NCI-H2227 treated with DMSO at 0.1 percent for 48 hours (cell line): ENCODE measurements at places on chromosomes 12 and 14.

- DNase-seq: no peak
These were observed 93.9 kb upstream of the NCOR2 start for GRCh38 chr12:124661341-124661740.

DNA sequence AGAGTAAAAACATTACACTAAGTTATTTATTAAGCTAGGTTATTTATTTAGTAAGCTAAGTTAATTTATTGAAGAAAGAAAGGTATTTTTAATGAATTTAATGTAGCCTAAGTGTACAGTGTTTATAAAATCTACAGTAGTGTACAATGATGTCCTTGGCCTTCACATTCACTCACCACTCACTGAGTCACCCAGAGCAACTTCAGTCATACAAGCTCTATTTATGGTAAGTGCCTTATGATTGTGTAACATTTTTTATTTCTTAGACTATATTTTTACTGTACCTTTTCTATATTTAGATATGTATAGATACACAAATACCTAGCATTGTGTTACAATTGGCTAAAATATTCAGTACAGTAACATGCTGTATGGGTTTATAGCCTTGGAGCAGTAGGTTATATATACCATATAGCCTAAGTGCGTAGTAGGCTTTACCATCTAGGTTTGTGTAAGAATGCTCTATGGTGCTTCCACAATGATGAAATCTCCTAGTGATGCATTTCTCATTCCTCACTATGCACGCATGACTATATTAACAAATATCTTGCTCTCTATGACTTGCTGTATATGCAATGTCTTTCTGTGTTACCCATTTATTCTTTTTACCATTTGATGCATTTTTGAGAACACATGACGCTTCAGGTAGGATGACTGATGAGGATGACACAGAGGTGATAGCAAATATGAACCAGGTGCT lies 309.6 kb upstream of the ATXN7L3B start:
- DNase-seq: no peak

DNA sequence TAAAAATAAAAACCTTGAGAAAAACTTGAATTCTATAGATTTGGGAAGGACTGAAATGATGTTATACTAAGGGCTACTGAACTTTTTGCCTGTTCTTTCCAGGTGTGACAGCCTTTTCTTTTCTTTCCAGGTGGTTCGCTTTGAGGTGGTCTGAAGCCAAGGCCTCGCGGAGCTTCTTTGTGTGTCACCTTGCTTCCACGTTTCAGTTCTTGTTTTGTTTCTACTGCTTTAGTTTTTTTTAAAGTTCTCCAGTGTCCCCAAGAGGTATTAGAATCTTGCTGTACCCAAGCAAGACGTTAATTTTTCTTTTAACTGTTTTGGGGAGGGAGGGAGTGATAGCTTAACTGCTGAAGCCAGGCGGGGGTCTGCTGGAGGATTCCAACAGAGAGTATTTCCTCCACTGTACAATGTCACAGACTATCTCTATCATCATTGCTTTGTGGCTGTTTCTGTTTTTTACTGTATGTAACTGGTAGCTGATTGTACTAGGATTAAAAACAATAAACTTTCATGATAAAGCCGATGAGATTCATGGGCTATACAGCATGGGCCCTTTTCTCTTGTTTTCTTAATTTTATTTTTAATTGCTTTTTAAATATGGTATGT lies 40.2 kb downstream of the PROX2 start:
- DNase-seq: no peak

DNA sequence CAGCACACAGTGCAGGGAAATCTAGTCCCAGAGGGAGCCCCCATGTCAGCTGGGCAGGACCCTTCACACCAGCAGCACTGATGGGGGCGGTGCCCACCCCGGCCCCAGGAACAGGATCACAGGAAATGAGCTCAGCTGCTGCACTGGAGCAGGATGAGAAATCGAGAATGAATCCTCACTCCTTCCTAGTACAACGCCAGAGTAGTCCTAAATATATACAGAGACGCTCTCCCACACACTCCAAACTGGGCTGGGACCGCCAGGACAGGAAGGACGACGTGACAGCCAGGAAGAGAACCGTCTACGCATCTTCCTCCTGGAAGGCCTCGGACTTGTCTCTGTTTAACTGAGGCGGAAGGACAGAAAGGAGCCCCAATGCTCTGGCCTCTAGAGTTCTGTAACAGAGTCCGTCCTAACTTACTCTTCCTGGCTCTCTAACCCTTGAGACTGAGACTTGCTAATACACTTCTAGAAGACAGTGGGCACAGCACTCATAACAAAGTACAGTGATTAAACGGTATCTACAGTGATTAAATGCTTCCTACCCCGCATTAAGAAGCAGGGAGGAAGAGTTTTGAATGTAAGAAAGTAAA lies 33.4 kb downstream of the CDC42BPB start:
- DNase-seq: no peak

- DNase-seq: no peak
These were observed 53.1 kb upstream of the KCNA1 start for GRCh38 chr12:4856596-4856995.

GRCh38 chr14:88985654-88986053 lies 161.2 kb downstream of the TTC8 start:
- DNase-seq: no peak

DNA sequence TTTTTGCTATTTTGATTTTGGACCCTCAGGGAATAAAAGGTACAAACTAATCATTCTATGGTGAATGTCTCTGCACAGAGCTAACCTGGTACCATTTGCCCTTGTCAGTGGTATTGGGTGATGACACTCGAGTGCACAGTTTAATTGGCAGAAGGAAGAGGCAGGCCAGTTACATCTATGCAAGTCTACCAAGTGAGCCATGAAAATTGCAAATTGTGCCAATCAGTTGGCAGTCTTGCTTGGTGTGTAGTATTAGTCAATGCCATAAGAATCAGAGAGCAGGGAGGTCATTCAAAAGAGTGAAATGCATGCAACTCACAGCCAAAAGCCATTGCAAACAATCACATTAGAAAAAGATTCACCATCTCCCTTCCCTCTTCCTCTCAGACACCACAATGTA lies 479.6 kb downstream of the ADAMTS20 start:
- DNase-seq: no peak

- no peak for DNase-seq
These were observed 20.6 kb downstream of the ST8SIA1 start for GRCh38 chr12:22313963-22314330.

GRCh38 chr14:52553671-52554575 lies 1.3 kb downstream of the GPR137C start:
- DNase-seq: peak; percentile 81

DNA sequence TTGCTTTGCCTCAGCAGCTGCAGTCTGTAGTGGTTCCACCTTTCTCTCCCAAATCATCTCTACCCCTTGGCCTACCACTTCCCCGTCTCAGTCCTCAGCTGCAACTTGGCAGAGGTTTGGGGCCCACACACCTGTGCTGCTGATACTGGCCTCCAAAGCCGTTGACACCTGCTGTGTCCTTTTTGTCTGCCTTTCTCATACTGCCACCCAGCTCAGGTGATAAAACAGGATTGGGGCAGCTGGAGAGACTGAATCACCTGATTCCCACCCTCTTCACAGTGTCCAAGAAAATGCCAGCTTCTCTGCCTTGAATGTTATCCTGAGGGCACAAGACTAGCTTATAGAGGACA lies 103.7 kb downstream of the ETV6 start:
- DNase-seq: no peak

GRCh38 chr12:131456301-131457027 lies 254.4 kb upstream of the SFSWAP start:
- no peak for DNase-seq

GRCh38 chr14:101192661-101193000 lies 289.1 kb upstream of the RTL1 start:
- DNase-seq: no peak

- DNase-seq: no peak
These were observed 9.7 kb upstream of the BHLHE41 start for GRCh38 chr12:26134540-26134939.

GRCh38 chr12:81339071-81339470 lies 261.2 kb downstream of the ACSS3 start:
- no peak for DNase-seq

- no peak for DNase-seq
These were observed 38.4 kb downstream of the EAPP start for GRCh38 chr14:34501004-34501580.

GRCh38 chr14:65731933-65732506 lies 319.5 kb downstream of the FUT8 start:
- no peak for DNase-seq

- DNase-seq: no peak
These were observed 4.0 kb upstream of the SYCP3 start for GRCh38 chr12:101743242-101743641.

GRCh38 chr14:63204407-63205043 lies at the start of gene RHOJ:
TSS of gene RHOJ (plus strand) at chr14:63204443. CDS start at chr14:63204870, 427 bp downstream.
- peak; percentile 33 for DNase-seq

DNA sequence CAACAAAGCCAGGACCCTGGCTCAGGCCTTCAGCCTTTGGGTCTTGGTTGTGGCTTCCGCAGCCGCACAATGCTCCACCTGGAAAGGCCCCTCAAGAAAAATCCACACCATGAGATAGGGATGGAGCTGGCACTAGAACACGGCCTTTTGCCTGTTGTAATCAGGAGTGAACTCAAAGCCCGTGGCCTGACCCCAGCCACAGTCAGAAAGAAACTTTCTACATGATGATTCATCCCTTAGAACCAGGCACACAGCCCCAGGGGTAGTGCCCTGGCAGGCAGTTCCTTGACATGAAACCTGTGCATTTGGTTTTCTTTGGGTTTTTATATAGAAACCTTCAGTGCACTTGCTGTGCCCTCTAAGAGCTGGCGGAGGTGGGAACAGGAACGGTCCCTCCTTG lies 5.1 kb downstream of the CLMN start:
- no peak for DNase-seq

DNA sequence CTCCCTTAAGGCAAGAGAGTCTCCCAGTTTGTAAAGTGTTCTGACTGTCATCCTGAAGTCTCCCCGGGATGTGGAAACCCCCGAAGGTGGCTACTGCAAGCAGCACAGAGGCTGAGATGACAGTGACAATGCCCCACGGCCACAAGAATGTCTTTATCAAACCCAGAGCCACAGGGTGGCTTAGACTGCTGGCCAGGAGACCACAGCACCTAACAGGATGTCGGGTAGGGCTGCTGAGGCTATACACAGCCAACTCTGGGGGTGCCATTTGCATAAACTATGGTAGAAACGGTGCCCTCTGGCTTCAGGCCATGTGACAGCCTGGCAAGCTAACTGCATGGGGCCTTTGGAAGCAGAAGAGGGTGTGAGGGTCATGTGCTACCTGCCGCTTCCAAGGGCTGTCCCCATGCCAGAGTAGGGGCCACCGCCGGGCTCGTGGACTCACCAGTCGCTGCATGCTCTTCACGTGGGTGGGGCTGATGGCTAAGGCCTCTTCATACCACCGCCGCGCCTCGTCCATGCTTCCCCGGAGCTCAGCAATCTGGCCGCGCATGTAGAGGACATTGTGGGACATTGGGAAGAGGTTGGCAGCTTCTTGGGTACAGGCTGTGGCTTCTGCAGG lies 180.9 kb downstream of the CALM1 start:
- DNase-seq: no peak

DNA sequence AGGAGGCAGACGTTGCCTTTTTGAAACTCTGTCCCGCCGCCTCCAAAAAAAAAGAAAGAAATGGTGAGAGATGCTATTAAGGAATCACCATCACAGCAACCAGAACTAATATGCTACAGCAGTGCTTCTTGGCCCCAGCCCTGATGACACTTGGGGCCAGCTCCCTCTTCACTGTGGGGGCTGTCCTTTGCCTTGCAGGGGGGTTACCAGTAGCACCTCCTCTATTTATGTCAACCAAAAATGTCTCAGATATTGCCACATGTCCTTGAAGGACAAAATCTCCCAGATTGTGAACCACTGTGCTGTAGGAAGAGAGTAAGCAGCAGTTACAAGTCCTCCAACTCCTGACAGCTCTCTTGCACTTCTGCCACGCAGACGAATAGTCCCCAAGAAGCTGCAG lies 76.4 kb downstream of the LRRC74A start:
- DNase-seq: no peak

- DNase-seq: no peak
These were observed 28.6 kb downstream of the FIGNL2 start for GRCh38 chr12:51819736-51820525.

DNA sequence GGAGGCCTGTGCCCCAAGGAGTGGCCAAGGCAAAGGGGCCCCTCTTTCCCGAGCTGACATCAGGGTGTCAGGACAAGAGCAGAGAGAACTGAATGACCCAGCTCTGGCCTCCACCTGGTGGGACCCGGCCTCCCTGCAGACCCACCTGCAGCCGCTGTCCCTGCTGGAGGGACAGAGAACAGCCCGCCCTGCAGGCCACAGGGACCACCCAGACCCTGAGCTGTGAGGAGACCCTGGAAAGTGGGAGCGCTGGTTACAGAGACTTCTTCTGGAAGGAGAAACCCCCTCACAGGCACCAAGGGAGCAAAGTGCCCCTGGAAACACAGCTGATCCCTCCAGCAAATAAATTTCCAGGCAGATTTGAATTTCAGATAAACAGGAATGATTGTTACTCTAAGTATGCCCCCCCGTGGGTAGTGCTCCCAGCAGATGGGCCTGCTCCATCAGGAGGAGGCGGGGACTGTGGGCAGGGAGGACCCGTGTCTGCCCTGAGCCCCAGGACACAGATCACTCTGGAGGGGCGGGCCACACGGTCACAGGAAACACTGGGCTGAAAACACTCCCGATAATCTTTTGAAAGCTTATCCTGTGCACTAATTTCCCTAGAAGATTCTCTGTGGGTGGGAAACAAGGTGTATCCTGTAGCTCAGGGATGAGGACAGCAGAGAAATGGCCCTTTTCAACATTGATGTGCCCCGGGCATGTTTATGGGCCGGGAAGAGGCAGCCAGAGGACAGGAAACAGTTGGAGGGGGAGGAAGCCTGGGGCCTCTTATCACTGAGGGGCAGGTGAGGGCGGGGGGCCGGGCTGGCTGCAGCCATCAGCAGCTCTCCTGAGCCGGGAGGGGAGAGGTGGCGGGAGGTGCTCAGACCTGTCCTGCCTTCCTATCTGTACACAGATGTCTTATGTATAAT lies 276.0 kb downstream of the ADGRD1 start:
- no peak for DNase-seq

DNA sequence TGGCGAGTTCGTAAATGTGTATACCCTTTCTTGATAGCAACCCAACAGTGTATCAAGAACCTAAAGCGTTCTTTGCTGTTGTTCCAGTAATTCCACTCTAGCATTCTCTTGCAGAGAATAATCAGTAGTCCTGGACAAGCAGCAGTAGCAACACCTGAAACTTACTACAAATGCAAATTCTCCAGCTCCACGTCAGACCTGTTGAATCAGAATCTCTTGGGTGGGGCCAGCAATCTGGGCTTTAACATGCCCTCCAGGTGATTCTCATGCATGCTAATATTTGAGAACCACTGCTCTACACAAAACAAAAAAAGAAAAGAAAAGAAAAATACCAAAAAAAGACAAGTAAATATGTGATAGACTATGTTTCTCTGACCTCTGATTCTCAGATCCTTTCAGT lies 10.1 kb downstream of the PTGDR start:
- DNase-seq: no peak

DNA sequence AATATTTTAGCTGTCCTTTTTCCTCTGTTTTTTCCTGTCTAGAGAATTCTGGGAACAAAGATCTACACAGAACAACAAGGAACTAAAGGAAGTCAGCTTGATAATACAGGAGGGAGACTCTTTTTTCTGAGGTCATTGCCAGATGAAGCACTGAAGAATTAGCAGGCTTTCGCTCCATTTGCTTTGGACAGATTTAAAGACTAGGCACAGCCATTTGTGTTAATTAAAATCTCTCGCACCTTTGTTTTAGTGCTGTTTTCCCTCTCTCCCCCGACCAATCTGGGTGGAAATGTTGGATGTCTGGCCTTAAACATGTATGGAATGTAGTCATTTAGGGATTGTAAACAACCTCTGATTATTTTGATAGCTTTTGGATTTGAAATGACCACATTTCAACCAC lies 9.6 kb upstream of the GPHN start:
- no peak for DNase-seq

GRCh38 chr12:66629138-66629870 lies 49.6 kb downstream of the GRIP1 start:
- DNase-seq: no peak
